T-helper 22 cell (primary cell): ENCODE measurements at places on chromosomes 1 and 21.

- DNase-seq: no peak
Observed at GRCh38 chr1:10549904-10550664, 75.3 kb downstream of the PEX14 start.

DNA sequence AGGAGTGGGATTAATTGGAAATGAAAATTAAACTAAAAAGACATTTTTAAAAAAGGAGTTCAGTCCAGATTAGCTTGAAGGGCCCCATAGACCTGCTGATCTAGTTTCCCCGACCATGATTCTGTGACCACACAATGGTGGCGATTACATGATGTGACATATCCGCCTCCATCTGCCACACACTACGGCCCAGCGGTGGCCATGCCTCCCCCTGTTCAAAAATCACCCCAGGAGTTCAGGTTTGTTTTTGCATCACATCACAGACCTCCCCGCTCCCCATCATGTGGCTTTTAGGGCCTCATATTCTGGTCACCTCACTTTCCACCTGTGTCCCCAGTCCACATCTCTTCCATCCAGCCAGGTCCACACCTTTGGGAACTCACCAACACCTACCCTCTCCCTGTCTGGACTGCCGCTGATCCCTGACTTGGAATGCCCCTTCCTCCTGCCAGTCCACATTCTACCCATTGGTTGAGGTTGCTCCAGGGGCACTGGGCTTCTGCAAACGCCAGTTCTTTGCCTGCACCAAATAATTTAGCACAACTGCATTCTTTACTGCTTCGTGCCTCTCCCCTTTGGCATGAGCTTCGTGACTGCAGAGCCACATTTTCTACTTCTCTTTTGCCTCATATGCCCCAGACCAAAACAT is 38.9 kb downstream of the CD247 start:
- no peak for DNase-seq

DNA sequence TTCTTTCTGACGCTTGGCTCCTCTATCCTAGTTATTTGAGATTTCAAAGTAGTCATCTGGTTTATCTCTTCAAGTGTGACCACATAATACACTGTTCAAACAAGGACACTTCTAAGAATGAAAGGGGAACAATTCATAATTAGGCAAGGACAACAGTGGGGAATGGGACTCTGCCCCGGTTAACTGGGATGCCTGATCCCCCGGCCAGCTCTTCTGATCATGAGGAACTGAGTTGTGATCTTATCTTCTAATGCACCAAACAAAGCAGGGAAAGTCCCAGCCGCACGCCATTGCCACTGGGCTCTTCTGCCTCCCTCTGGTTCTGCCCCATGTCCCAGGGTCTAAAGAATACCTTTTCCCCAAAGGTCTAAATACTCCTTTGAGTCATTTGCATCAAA is 158.2 kb upstream of the IRF2BP2 start:
- DNase-seq: peak; percentile 39

- DNase-seq: no peak
Observed at GRCh38 chr1:201016943-201017827, 6.3 kb downstream of the KIF21B start.

GRCh38 chr1:207502726-207503125 is 6.8 kb downstream of the CR1 start:
- DNase-seq: no peak

DNA sequence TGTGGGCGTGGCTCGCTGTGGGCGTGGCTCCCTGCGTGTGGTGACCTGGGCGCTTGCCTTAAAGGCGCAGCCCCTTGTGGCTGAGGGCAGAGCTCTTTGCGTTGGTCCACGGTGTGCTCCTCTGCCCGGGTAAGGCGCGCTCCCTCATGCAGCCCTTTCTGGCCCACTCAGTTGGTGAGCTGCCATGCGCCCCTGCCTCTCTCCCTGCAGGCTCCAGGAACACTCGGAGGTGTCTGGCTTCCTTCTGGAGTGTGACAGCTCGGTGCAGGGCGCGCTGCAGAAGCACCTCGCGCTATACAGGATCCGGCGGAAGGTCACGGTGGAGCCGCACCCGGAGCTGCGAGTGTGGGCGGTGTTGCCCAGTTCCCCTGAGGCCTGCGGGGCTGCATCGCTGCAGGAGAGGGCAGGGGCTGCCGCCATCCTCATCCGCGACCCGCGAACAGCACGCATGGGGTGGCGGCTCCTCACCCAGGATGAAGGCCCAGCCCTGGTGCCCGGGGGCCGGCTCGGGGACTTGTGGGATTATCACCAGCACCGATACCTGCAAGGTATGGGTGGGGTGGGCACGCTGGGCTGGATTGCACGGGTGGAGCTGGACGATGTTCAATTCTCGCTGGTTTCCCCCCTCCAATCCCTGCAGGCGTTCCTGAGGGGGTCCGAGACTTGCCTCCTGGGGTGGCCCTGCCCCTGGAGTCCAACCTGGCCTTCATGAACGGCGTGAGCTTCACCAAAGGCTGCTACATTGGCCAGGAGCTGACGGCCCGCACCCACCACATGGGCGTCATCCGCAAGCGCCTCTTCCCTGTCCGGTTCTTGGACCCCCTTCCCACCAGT is 9.1 kb downstream of the IBA57 start:
- DNase-seq: peak; percentile 26

GRCh38 chr1:163875200-163875926 is 553.6 kb downstream of the NUF2 start:
- DNase-seq: no peak

GRCh38 chr21:14699433-14700407 is 153.6 kb upstream of the SAMSN1 start:
- DNase-seq: no peak

- DNase-seq: no peak
Observed at GRCh38 chr1:11157394-11157793, 31.8 kb upstream of the ANGPTL7 start.

GRCh38 chr1:157512036-157512969 is 40.0 kb downstream of the FCRL5 start:
- DNase-seq: no peak

DNA sequence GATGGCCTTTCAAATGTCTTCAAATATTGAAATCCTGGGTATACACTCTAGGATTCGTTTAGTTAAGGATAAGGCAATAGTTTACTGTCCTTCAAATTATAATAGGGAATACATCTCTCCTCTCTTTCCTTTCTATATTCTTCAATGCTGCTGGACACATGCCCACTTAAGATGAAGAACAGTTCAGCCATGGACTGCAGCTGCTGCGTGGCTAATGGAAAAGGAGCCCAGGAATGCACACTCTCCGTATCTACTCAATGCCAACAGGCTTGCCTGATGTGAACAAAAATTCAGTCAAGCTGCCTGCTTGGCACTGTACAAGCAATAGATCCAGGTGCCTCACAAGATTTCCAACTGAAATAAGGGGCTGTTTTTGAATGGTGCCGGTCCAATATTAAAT is 321.2 kb upstream of the LYPLAL1 start:
- no peak for DNase-seq

- DNase-seq: no peak
Observed at GRCh38 chr1:207067665-207068064, 14.6 kb downstream of the PFKFB2 start.
